Calu3 (cell line): ENCODE measurements at places on chromosomes 11 and 22. TPM values are rescaled to one million over a fixed set of nuclear protein-coding genes. Genes with fewer than 3 reads are reported as not detected.

FGF3 gene
- not detected in 2 replicates for total RNA-seq

OR52J3 gene
- total RNA-seq, result not detected in 2 replicates

PRR33 gene
- not detected in 2 replicates for total RNA-seq

OR56A1 gene
- total RNA-seq, result not detected in 2 replicates

BIK gene
- 37.9 and 43.1 TPM in 2 replicates for total RNA-seq

KDM4E gene
- not detected in 2 replicates for total RNA-seq

EFCAB6 gene
- 2.2 and 2.3 TPM in 2 replicates for total RNA-seq

PRRG4 gene
- 22.9 and 23.9 TPM in 2 replicates for total RNA-seq

OR51L1 gene
- total RNA-seq, result not detected in 2 replicates

SEC14L3 gene
- total RNA-seq, result not detected in 2 replicates

MS4A8 gene
- total RNA-seq, result 0.57 and 3.5 TPM in 2 replicates

ESAM gene
- total RNA-seq, result 1.0 and 1.1 TPM in 2 replicates
